A549 treated with ZK216348 at 1 μM for 4 hours (cell line): ENCODE measurements at places on chromosomes 6 and 20. TPM values are rescaled to one million over a fixed set of nuclear protein-coding genes. Genes with fewer than 3 reads are reported as not detected.

The BTN1A1 gene
- not detected in 5 replicates for total RNA-seq

The FOXC1 gene
- total RNA-seq: 6.4 to 10.8 TPM (median 8.2 TPM) in 5 replicates

The NKX2-4 gene
- not detected in 5 replicates for total RNA-seq

The RRAGD gene
- total RNA-seq: 2.9 to 5.6 TPM (median 3.7 TPM) in 5 replicates

The SLC26A8 gene
- not detected in 5 replicates for total RNA-seq

The SYNDIG1 gene
- total RNA-seq: 0.91 to 2.6 TPM (median 1.9 TPM) in 5 replicates

The OXT gene
- total RNA-seq: not detected in 5 replicates

The TAGAP gene
- not detected in 5 replicates for total RNA-seq

The OTOR gene
- total RNA-seq: not detected in 5 replicates

The RAET1G gene
- total RNA-seq: 7.7 to 10.6 TPM (median 9.8 TPM) in 5 replicates

The UBE2C gene
- total RNA-seq: 213 to 281 TPM (median 233 TPM) in 5 replicates

The PAK5 gene
- total RNA-seq: not detected in 5 replicates

The TSPO2 gene
- total RNA-seq: not detected in 5 replicates

The SLC35F1 gene
- not detected in 5 replicates for total RNA-seq

The MYB gene
- 0.52 to 1.1 TPM (median 0.77 TPM) in 5 replicates for total RNA-seq

The GNMT gene
- total RNA-seq: 0.24 to 0.27 TPM in 2 of 5 replicates, not detected in the others

The ZNF831 gene
- not detected in 5 replicates for total RNA-seq

The CMTR1 gene
- total RNA-seq: 13.7 to 17.6 TPM (median 16.5 TPM) in 5 replicates

The ADGB gene
- total RNA-seq: not detected in 5 replicates

The WDR46 gene
- total RNA-seq: 51.7 to 59.6 TPM (median 56.5 TPM) in 5 replicates

The MUC22 gene
- total RNA-seq: 0.02 TPM in 1 of 5 replicates, not detected in the others

The BRPF3 gene
- 9.5 to 11.4 TPM (median 10.6 TPM) in 5 replicates for total RNA-seq

The EIF6 gene
- 324 to 430 TPM (median 410 TPM) in 5 replicates for total RNA-seq

The ZNF337 gene
- 18.3 to 24.2 TPM (median 19.8 TPM) in 5 replicates for total RNA-seq

The PRELID3B gene
- 47.8 to 88.5 TPM (median 63.0 TPM) in 5 replicates for total RNA-seq

The MEI4 gene
- not detected in 5 replicates for total RNA-seq
